A549 treated with Hydrocortisone at 1 μM for 4 hours (cell line): ENCODE measurements at places on chromosomes 12 and 14. TPM values are rescaled to one million over a fixed set of nuclear protein-coding genes. Genes with fewer than 3 reads are reported as not detected.

Gene KIF26A
- total RNA-seq: 2.9 to 4.3 TPM (median 3.9 TPM) in 5 replicates

Gene SYCP3
- total RNA-seq: 0.18 TPM in 1 of 5 replicates, not detected in the others

Gene ENDOU
- 0.05 TPM in 2 of 5 replicates, not detected in the others for total RNA-seq

Gene M6PR
- 140 to 171 TPM (median 145 TPM) in 5 replicates for total RNA-seq

Gene CLEC4C
- total RNA-seq: not detected in 5 replicates

Gene SMARCD1
- 59.4 to 81.8 TPM (median 68.4 TPM) in 5 replicates for total RNA-seq

Gene ITPR2
- 1.6 to 3.3 TPM (median 2.8 TPM) in 5 replicates for total RNA-seq

Gene CD69
- not detected in 5 replicates for total RNA-seq

Gene FGF6
- total RNA-seq: not detected in 5 replicates

Gene LGR5
- total RNA-seq: 0.02 TPM in 1 of 5 replicates, not detected in the others

Gene STAC3
- 0.18 to 0.36 TPM (median 0.30 TPM) in 5 replicates for total RNA-seq

Gene PAWR
- 37.4 to 61.9 TPM (median 52.7 TPM) in 5 replicates for total RNA-seq

Gene RAD51AP1
- 14.8 to 26.3 TPM (median 17.7 TPM) in 5 replicates for total RNA-seq

Gene CLBA1
- 14.5 to 17.8 TPM (median 17.0 TPM) in 5 replicates for total RNA-seq

Gene KRT6C
- 0.06 TPM in 1 of 5 replicates, not detected in the others for total RNA-seq

Gene SYT1
- 4.1 to 7.0 TPM (median 5.3 TPM) in 5 replicates for total RNA-seq

Gene TTC6
- total RNA-seq: 0.29 to 0.56 TPM (median 0.36 TPM) in 5 replicates

Gene PLBD1
- total RNA-seq: 4.2 to 5.0 TPM (median 4.6 TPM) in 5 replicates

Gene TNFAIP2
- 270 to 315 TPM (median 301 TPM) in 5 replicates for total RNA-seq

Gene SLC15A5
- total RNA-seq: not detected in 5 replicates

Gene RFLNA
- total RNA-seq: 0.10 to 0.27 TPM (median 0.18 TPM) in 4 of 5 replicates, not detected in the other

Gene SLC6A15
- 3.4 to 5.0 TPM (median 4.0 TPM) in 5 replicates for total RNA-seq

Gene ZNF891
- 0.16 to 0.46 TPM (median 0.37 TPM) in 5 replicates for total RNA-seq

Gene MAP3K12
- total RNA-seq: 9.9 to 14.1 TPM (median 12.4 TPM) in 5 replicates

Gene RDH5
- 1.6 to 2.7 TPM (median 2.1 TPM) in 5 replicates for total RNA-seq

Gene FGD6
- total RNA-seq: 9.5 to 14.8 TPM (median 13.6 TPM) in 5 replicates

Gene GPD1
- 0.13 to 0.38 TPM (median 0.18 TPM) in 5 replicates for total RNA-seq

Gene SLC25A47
- total RNA-seq: not detected in 5 replicates

Gene SLCO1A2
- 0.02 TPM in 1 of 5 replicates, not detected in the others for total RNA-seq

Gene B3GNT4
- total RNA-seq: 0.62 to 0.86 TPM (median 0.79 TPM) in 5 replicates

Gene TMEM253
- 0.35 to 1.0 TPM (median 0.81 TPM) in 5 replicates for total RNA-seq

Gene GLIPR1L1
- total RNA-seq: not detected in 5 replicates

Gene RASAL1
- total RNA-seq: 0.17 to 0.46 TPM (median 0.33 TPM) in 5 replicates

Gene PTPRB
- total RNA-seq: 0.48 to 1.1 TPM (median 0.69 TPM) in 5 replicates

Gene SETD1B
- total RNA-seq: 11.0 to 12.2 TPM (median 11.8 TPM) in 5 replicates

Gene LUM
- 0.06 to 0.33 TPM (median 0.23 TPM) in 5 replicates for total RNA-seq

Gene TAS2R20
- 0.07 to 0.20 TPM (median 0.14 TPM) in 3 of 5 replicates, not detected in the others for total RNA-seq

Gene ERBB3
- total RNA-seq: 0.78 to 1.5 TPM (median 1.1 TPM) in 5 replicates

Gene CD163
- total RNA-seq: 0.03 to 0.05 TPM (median 0.03 TPM) in 3 of 5 replicates, not detected in the others

Gene DAD1
- total RNA-seq: 333 to 376 TPM (median 371 TPM) in 5 replicates

Gene NOXRED1
- total RNA-seq: 0.05 to 0.08 TPM (median 0.07 TPM) in 5 replicates

Gene PIANP
- 0.76 to 1.1 TPM (median 0.84 TPM) in 5 replicates for total RNA-seq

Gene NPFF
- total RNA-seq: not detected in 5 replicates

Gene KRT80
- 39.0 to 49.0 TPM (median 41.2 TPM) in 5 replicates for total RNA-seq

Gene ACVRL1
- total RNA-seq: 0.05 to 0.20 TPM (median 0.06 TPM) in 5 replicates

Gene KRT78
- total RNA-seq: 0.07 to 0.45 TPM (median 0.25 TPM) in 4 of 5 replicates, not detected in the other

Gene NUMB
- total RNA-seq: 34.2 to 44.1 TPM (median 39.9 TPM) in 5 replicates

Gene ZDHHC22
- total RNA-seq: 0.18 to 0.37 TPM (median 0.23 TPM) in 5 replicates

Gene NXPH4
- 4.1 to 6.0 TPM (median 5.1 TPM) in 5 replicates for total RNA-seq

Gene SLC17A8
- total RNA-seq: 0.12 TPM in 1 of 5 replicates, not detected in the others

Gene LRTM2
- total RNA-seq: 0.07 to 0.15 TPM in 2 of 5 replicates, not detected in the others

Gene SLC6A12
- 0.68 to 1.3 TPM (median 0.85 TPM) in 5 replicates for total RNA-seq

Gene AGAP2
- total RNA-seq: 0.09 to 0.23 TPM (median 0.12 TPM) in 5 replicates

Gene GNB3
- 1.0 to 2.0 TPM (median 1.6 TPM) in 5 replicates for total RNA-seq

Gene KCNJ8
- total RNA-seq: 0.22 to 0.47 TPM (median 0.32 TPM) in 5 replicates

Gene PTGR2
- total RNA-seq: 7.1 to 10.6 TPM (median 8.4 TPM) in 5 replicates
